Activated CD4-positive, alpha-beta T cell treated with anti-CD3 and anti-CD28 coated beads for 36 hours (primary cell): ENCODE measurements at places on chromosomes 6 and 20.

DNA sequence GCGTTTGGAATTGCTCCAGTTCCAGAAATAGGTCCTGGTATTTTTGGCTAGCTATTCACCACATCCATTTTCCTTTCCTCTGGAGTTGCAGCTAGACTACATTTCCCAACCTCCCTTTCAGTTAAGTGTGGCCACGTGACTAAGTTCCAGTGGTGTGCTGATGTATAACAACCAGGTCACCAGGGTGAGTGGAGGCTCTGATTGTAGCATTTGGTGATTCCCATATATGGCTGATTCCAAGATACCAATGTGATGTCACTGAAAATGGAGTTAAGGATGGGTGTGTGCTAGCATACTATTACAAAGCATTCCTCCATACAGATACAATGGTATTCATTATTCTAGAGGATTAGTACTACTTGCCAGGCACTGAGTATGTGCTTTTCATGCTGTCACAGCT is 49.7 kb upstream of the STK35 start:
- DNase-seq: no peak

GRCh38 chr20:62880935-62881661 is 19.5 kb upstream of the TCFL5 start:
- DNase-seq: no peak

GRCh38 chr6:56381801-56382251 is 134.4 kb upstream of the COL21A1 start:
- DNase-seq: no peak

GRCh38 chr6:25792016-25792415 is 37.5 kb downstream of the SLC17A4 start:
- DNase-seq: no peak

- no peak for DNase-seq
Observed at GRCh38 chr6:35096129-35096862, 44.8 kb downstream of the TCP11 start.

- DNase-seq: no peak
Observed at GRCh38 chr20:48736636-48737035, 91.2 kb downstream of the PREX1 start.

- no peak for DNase-seq
Observed at GRCh38 chr6:7628909-7629308, 38.9 kb downstream of the SNRNP48 start.

DNA sequence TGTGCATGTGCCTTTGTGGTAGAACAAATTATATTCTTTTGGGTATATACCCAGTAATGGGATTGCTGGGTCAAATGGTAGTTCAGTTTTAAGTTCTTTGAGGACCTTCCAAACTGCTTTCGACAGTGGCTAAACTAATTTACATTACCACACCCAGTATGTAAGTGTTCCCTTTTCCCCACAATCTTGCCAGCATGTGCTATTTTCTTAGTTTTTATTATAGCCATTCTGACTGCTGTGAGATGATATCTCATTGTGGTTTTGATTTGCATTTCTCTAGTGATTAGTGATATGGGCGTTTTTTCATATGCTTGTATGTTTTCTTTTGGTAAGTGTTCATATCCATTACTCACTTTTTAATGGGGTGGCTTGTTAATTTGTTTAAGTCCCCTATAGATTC is 251.6 kb upstream of the DEFB112 start:
- DNase-seq: no peak

DNA sequence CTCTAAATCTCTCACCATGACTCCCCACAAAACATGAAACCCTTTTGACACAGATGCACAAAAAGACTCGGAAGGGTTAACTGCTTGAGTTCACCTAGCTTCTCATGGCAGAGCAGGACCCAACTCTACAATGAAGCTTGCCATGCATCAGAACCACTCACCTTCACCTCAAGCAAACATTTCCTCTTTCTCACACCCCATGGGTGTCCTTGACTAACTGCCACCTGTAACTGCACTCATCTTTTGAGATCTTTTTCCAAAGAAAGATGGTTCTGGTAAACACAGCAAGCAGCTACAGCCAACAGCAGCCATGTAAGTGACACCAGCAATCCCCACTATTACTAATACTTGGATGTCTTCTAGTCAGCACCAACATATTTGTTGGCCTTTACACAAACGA is 76.5 kb downstream of the EFHC1 start:
- no peak for DNase-seq

GRCh38 chr6:43221046-43221972 is 8.0 kb downstream of the DNPH1 start:
- DNase-seq: no peak

GRCh38 chr20:44135417-44136204 is 51.4 kb downstream of the JPH2 start:
- no peak for DNase-seq
